Psoas muscle (tissue), 8 donors: ENCODE measurements at places on chromosomes 2 and 18. TPM values are rescaled to one million over a fixed set of nuclear protein-coding genes. Genes with fewer than 3 reads are reported as not detected.

POMC gene
- polyA plus RNA-seq = 3.3 TPM

AQP12B gene
- polyA plus RNA-seq = not detected

GRCh38 chr18:8045160-8045883, 478.2 kb downstream of the PTPRM start:
- peaks cover 3% of the 10 kb centered on the region for H3K4me1 ChIP-seq
- H3K27ac ChIP-seq = no peak overlapping the region
- no peak overlapping the region for H3K4me3 ChIP-seq
- no peak for DNase-seq

- H3K4me1 ChIP-seq = peaks cover 2% of the 10 kb centered on the region
- DNase-seq = no peak
- no peaks in the 10 kb centered on the region for H3K36me3 ChIP-seq
- H3K27ac ChIP-seq = no peak overlapping the region
- H3K4me3 ChIP-seq = no peak overlapping the region
Measured at GRCh38 chr2:84925336-84925723, 19.9 kb downstream of the TMSB10 start.

DNA sequence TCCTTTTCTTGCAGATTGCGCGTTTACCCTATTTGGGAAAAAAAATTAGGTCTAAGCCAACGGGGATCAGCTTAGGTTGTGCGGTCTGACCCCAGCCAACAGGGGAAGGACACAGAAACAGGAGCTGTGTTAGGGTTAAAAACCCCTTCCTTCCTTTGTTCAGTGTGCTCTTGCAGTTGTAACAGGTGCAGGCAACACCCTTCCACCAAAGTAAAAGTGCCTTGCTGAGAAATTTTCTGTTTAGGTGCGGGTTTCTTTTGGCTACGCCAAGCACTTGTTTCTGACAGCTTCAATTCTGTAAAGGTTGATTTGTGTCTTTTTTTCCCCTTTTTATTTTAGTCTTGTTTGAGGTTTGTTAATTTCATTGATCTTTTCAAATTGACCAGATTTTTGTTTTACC, 92.5 kb downstream of the PTPN4 start:
- no peaks in the 10 kb centered on the region for H3K27me3 ChIP-seq
- H3K4me1 ChIP-seq = peaks cover 4% of the 10 kb centered on the region
- DNase-seq = no peak
- no peak overlapping the region for H3K4me3 ChIP-seq
- no peak overlapping the region for H3K27ac ChIP-seq

DNA sequence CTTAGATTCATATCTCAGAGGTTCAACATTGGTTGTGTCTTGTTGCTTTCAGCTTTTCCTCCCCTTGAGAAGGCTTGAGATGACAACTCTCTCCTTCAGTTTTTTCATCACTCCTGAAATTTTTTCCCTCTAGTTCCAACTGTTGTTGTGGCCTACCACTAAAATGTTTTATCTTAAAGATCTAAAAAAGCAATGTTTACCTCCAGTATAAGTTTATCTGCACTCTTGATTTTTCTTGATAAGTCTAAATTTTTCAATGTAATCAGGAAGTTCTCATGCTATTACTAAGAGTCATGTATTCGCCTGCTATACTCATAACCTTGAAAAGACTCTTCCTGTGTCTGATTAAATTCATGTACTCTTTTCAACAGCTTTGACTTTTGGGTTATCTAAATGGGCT, 366.3 kb upstream of the TFPI start:
- H3K4me3 ChIP-seq = no peak overlapping the region
- H3K27ac ChIP-seq = no peak overlapping the region
- no peak for DNase-seq
- H3K4me1 ChIP-seq = no peaks in the 10 kb centered on the region

DNA sequence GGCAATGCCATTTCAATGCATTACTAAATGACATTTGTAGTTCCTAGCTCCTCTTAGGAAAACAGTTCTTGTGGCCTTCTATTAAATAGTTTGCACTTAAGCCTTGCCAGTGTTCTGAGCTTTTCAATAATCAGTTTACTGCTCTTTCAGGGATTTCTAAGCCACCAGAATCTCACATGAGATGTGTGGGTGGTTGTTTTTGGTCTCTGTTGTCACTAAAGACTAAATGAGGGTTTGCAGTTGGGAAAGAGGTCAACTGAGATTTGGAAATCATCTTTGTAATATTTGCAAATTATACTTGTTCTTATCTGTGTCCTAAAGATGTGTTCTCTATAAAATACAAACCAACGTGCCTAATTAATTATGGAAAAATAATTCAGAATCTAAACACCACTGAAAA, 45.3 kb downstream of the HADHB start:
- no peak overlapping the region for H3K27ac ChIP-seq
- H3K27me3 ChIP-seq = no peaks in the 10 kb centered on the region
- no peaks in the 10 kb centered on the region for H3K4me1 ChIP-seq

DNA sequence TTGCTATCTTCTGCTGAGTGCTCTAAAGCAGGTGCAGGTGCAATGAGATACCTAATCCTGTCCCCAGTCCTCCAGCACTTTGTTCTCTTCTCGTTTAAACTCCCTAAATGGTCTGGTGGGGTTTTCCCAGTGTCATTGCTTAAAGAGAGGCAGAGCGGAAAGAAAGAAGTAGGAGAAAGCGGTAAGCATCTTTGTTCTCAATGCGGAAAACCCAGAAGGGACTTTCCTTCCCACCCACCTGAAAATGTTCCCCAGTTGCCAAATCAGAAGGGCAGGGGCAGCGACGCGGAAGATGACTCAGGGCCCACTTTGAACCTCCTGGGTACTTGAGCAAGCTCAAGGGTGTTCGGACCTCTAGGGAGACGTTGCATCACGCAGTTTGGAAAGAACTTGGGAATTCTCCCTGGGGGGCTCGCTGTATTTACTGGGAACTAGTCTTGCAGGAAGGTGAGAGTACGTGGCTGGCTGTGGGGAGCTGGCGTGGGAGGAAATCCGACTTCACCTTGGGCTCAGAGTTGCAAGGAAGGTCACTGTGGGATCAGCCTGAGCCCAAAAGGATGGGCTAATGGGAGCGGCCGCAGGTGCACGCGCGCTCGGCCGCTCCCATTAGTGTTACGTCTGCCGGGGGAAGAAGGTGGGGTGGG, 589 bp upstream of the SGPP2 start:
- DNase-seq = no peak

GRCh38 chr18:34807106-34807796, 97.2 kb downstream of the DTNA start:
- peaks cover 25% of the 10 kb centered on the region for H3K4me1 ChIP-seq
- H3K36me3 ChIP-seq = no peaks in the 10 kb centered on the region
- no peak for DNase-seq
- H3K4me3 ChIP-seq = no peak overlapping the region

DNA sequence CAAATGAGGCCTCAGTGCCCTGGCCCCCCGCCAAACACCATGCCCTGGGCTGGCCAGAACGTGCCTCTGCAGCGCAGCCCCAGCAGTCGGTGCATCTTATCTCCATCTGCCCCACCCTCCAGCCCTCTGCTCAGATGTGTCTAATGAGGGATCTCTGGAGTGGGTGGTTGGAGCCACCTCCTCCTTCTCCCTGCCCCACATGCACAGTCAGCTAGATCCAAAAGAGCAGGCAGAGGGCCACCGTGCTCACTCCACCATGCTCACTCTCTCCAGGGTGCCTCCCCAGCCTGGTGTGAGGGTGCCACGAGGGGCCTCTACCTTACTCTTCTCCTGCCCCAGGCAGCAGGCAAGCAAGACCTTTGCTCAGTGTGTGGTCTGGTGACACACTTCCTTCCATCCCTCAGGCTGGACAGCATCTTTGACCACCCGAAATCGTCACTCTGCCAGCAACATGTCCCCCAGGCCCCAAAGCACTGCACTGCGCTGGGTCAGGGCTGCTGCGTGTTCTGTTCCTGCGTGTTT, 266.1 kb upstream of the HDAC4 start:
- no peaks in the 10 kb centered on the region for H3K4me1 ChIP-seq
- no peak overlapping the region for H3K4me3 ChIP-seq
- H3K27me3 ChIP-seq = no peaks in the 10 kb centered on the region
- H3K36me3 ChIP-seq = no peaks in the 10 kb centered on the region
- DNase-seq = no peak

CLEC4F gene
- 0.21 TPM for polyA plus RNA-seq

DNA sequence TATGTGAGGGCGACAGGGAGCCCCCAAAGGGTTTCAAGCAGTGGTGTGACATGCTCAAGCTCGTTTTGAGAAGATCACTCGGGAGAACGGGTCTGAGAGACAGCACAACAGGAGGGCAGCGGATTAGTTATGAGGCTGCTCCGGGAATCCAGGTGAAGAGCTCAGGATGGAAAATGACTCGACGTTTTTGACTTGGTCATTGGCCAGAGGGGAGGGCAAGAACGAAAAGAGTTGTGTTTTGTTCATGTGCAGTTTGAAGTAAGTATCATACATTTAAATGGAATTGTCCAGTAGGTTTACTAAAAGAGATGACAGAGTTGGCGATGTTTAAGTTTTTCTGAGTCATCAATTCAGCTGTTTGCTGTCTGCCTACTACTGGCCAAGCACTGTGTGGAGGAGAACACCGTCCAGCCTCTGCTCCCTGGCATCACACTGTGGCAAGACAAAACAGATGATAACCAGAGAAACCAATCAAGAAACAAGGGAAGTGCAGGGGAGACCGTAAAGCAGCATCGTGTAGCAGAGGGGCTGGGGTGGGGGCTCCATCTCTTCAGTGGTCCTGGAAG, 25.3 kb upstream of the ANXA4 start:
- H3K27ac ChIP-seq = no peak overlapping the region
- no peaks in the 10 kb centered on the region for H3K27me3 ChIP-seq
- no peak overlapping the region for H3K4me3 ChIP-seq
- DNase-seq = no peak
- peaks cover 3% of the 10 kb centered on the region for H3K4me1 ChIP-seq

GPR45 gene
- polyA plus RNA-seq = 0.03 TPM

DNA sequence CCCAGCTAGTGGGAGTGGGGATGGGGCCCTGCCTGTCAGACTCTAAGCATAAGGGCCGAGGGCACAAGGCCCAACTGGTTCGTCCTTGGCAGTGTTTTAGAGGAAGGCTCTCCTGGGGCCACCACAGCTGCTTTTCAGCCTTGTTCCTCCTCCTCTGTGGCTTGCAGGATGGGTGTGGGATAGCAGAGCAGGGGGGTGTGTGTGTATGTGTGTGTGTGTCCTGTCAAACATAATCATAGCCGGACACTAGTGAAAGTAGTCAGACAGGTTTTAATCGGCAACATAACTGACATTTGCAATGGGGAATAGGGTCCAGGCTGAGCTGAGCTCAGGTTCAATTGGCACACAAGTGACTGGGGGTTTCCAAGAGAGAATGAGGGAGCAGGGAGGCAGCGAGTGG, 114.2 kb downstream of the SEPTIN10 start:
- H3K36me3 ChIP-seq = peaks cover 7% of the 10 kb centered on the region
- no peaks in the 10 kb centered on the region for H3K27me3 ChIP-seq
- H3K4me3 ChIP-seq = no peak overlapping the region

DNA sequence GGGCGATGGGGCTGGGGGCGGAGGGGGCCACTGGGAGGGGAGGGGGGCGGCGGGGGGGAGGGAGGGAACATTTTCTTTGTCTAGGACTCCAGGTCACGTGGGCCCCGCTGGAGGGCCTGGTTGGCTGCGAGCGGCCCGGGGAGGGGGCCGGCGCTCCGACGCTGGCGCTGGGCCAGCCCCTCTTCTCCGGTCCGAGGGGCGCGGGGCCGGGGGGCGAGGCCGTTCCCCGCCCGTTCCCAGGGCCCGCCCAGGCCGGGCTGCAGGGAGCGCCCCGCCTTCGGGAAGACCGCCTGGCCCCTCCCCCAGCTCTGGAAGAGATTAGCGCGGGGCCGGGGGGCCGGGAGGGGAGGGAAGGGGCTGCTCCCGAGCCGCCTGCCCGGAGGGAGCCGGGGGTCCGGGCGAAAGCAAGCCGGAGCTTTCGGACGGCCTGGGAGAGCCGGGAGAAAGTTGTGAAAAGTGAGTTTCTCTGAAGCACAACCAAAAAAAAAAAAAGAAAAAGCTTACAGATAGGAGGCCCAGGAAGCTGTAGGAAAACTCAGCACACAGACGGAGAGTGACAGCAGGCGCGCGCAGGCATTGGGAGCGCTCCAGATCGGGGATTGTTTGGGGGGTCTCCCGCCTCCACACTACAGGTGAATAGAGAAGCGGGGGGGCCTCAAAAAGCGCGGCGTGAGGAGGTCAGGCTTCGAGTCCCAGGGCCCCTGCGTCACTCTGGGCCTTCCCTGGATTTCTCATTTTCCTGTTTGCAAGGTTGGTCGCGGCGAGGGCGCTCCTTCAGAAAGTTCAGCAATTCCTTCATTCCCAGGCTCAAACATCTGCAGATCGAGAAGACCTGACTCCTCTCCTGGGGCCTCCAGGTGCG, 84.1 kb upstream of the POMC start:
- H3K4me3 ChIP-seq = peak overlapping the region; percentile 68
- DNase-seq = peak; percentile 66
- no peaks in the 10 kb centered on the region for H3K27me3 ChIP-seq
- no peaks in the 10 kb centered on the region for H3K36me3 ChIP-seq
- peaks cover 19% of the 10 kb centered on the region for H3K4me1 ChIP-seq

DNA sequence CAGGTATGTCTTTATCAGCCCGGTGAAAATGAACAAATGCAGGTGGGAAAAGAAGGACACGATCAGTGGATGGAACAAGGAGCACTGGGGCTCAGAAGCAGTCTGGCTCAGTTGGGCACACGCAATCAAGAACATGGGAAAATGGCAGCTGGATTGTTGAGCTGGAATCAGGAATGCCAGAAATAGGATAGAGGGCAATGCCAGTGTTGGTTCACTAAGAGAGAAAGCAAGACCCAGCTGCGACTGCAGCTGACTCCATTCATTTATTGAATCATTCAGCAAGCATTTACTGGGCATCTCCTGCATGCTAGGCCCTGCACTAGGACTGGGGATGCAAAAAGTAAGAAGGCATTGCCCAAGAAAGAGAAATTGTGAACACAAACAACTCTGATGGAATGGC, 13.6 kb upstream of the TTR start:
- H3K27me3 ChIP-seq = no peaks in the 10 kb centered on the region
- no peak overlapping the region for H3K27ac ChIP-seq
- H3K36me3 ChIP-seq = no peaks in the 10 kb centered on the region
- DNase-seq = no peak

PLB1 gene
- polyA plus RNA-seq = 1.7 TPM

RAPGEF4 gene
- 0.73 TPM for polyA plus RNA-seq

DNA sequence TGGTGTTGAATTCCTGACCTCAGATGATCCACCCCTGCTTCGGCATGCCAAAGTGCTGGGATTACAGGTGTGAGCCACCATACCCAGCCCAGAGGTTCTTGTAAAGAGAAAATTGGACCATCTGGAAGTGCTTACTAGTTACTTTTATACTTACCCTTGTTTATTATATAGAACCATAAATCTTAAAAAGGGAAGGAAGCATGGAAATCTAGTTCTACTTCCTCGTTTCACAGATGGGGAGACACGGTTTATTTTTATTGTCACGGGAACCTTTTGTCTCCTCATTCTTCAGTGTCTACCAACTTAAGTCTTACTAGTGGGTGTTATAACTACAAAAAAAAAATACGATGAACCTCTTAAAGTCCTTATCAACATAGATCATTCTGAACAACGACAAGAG, 45.8 kb upstream of the PDK1 start:
- H3K27me3 ChIP-seq = no peaks in the 10 kb centered on the region
- H3K36me3 ChIP-seq = no peaks in the 10 kb centered on the region
- no peak overlapping the region for H3K27ac ChIP-seq
- no peaks in the 10 kb centered on the region for H3K4me1 ChIP-seq

- no peaks in the 10 kb centered on the region for H3K36me3 ChIP-seq
- no peak overlapping the region for H3K27ac ChIP-seq
- DNase-seq = no peak
- no peaks in the 10 kb centered on the region for H3K27me3 ChIP-seq
- H3K4me3 ChIP-seq = no peak overlapping the region
- H3K4me1 ChIP-seq = no peaks in the 10 kb centered on the region
Measured at GRCh38 chr2:144624451-144624850, 104.5 kb upstream of the ZEB2 start.

LIMS2 gene
- polyA plus RNA-seq = 12.1 TPM

- peak; percentile 86 for DNase-seq
- peaks cover 29% of the 10 kb centered on the region for H3K4me1 ChIP-seq
- H3K36me3 ChIP-seq = no peaks in the 10 kb centered on the region
- peak overlapping the region; percentile 96 for H3K4me3 ChIP-seq
- H3K27ac ChIP-seq = peak overlapping the region; percentile 100
Measured at GRCh38 chr2:70087702-70088597, 673 bp downstream of the PCBP1 start.
